ENCODE measurements at places on chromosomes 1 and 21.

- DNase-seq: no peak
These were observed 27.6 kb upstream of the HUNK start for GRCh38 chr21:31845151-31845729.

DNA sequence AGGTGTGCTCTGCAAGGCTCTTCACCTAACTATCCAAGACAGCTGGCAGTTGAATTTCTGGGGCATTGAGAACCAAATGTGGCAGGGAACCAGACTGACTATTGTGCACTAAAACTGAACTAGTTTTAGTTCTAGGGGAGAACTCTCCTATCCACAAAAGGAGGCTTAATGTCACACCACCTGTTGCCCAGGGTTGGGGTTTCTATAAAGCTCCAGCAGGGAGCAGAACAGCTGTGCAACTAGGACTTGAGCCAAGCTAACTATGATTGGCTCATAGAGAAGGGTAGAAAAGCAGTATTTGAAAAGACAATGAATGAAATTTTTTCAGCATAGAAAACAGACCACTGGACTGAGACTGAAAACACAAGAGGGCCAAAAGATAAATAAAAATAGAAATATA, 53.3 kb upstream of the FGGY start:
- no peak for DNase-seq

DNA sequence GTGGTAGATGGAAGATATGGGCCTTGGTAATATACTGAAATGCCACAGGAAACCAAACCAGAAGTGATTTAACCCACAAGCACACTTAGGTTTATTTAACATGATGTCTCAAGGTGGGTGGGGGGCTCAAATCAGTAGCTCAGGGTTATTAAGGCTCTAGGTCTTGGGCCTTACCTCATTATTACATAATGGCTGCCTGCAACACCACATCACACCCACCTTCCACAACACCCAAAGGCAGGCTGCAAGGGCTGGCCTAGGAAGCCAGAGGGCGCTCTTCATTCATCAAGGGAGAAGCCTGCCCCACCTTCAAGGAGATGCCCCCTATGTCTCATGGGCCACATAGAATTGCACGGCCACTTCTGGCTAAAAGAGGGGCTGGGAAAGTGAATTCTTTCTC, 6.0 kb downstream of the TFF1 start:
- no peak for DNase-seq

- DNase-seq: no peak
These were observed 11.9 kb downstream of the AHCYL1 start for GRCh38 chr1:109996476-109996875.
